ENCODE measurements at places on chromosomes 16 and 17. TPM values are rescaled to one million over a fixed set of nuclear protein-coding genes. Genes with fewer than 3 reads are reported as not detected.

DNA sequence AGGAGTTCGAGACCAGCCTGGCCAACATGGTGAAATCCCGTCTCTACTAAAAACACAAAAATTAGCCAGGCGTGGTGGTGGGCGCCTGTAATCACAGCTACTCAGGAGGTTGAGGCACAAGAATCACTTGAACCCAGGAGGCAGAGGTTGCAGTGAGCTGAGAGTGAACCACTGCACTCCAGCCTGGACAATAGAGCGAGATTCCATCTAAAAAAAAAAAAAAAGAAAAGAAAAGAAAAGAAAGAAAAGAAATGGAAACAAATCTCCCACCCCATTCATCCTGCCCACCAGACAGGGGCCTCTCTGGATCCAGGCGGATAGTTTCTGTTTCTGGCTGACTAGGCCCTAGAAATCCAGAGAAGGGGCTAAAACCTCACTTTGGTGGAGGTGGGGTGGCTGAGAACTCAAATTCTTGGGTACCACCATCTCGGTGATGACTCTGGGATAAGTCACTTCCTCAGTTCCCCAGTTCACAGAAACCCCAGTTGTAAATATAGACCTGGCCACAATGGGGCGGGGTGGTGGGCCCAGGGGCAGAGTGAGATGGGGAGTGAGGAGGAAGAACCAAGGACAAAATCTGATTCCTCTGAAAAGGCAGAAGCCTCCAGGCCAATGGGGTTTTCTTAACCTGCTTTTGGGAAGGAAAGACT, 22.2 kb downstream of the SOCS1 start:
- DNase-seq, result no peak

GRCh38 chr17:72985882-72986720, 106.4 kb downstream of the SLC39A11 start:
- DNase-seq, result peak; percentile 59

SLC38A8 gene
- total RNA-seq, result 0.08 TPM

DNA sequence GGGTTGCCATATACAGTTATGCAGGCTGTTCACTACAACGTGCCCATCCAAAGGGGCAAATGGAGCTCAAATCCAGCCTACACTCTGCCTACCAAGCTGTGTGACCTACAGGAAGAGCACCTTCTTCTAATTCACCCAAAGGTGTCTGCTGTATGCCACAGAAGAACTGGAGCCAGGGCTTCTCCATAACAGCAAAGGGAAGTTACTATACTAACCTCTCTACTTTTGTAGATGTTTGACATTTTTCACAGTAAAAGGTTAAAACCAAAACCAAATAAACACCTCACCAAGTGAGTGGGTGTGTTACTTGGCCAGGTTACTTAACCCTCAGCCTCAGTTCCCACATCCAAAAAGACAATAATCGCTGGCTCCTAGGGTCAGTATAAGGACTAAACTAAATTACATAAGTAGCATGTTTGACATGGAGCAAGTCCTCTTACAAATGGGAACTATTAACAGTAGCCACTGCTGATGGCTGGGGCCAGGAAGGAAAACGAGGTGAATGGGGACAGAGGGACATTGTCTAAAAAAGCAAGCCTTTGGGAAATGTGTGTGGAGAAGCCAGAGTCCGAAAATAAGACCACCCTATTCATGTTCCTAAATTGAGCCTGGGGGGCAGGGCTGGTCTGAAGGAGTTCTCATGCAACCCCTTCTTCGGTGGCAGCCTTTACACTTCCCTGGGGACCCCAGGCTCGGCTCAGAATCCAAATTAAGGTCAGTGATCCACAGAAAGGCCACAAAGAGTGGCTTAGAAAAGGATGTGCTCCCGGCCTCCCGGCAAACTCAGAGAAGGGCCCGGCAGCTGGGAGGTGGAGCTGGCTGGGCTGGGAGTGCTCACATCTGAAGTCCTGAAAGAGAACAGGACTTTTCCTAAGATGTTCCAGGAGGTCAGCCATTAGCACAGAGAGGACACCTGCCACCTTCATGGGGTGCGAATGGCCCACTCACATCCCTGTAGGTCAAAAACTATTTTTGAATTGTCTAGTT, 13.5 kb downstream of the CUEDC1 start:
- DNase-seq, result no peak

DNA sequence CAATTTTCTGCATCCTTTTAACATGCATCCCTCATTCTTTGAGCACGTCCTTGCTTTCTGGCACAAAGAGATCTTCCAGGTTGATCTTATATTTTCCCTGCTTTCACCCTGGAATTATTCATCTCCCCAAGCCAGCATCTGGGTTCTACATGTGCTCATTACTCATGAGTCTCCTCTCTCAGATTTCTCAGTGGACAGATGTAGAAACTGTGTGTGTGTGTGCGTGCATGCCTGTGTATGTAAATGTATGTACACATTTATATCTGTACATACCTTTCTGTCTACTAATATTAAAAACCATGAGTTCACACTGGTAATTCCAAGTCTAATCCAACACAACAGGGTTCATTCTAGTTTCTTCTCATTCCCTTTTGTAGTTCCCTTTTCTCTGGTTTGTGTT, 41.9 kb upstream of the NSRP1 start:
- no peak for DNase-seq

CDH13 gene
- total RNA-seq, result 0.42 TPM

DNA sequence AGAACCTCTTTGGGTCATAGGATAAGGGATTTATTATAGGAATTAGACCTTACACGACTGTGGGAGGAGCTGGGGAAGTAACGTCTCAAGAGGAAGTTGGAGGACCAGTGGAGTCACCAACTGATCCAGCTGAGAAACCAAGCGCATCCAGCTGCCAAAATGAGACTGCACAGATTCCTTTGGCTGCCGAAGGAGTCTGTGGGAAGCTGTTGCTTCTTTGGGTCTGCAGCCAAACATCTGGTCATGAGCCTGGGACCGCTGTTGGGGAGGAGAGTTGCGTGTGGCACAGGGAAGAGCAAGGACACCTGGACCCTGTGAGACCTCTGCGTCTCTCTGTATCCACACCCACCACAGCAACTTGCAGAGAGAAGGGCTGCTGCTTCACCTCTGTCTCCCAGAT, 2.4 kb upstream of the NACA2 start:
- no peak for DNase-seq

GRCh38 chr17:64038331-64039105, 18.1 kb upstream of the ICAM2 start:
- DNase-seq, result no peak

DNA sequence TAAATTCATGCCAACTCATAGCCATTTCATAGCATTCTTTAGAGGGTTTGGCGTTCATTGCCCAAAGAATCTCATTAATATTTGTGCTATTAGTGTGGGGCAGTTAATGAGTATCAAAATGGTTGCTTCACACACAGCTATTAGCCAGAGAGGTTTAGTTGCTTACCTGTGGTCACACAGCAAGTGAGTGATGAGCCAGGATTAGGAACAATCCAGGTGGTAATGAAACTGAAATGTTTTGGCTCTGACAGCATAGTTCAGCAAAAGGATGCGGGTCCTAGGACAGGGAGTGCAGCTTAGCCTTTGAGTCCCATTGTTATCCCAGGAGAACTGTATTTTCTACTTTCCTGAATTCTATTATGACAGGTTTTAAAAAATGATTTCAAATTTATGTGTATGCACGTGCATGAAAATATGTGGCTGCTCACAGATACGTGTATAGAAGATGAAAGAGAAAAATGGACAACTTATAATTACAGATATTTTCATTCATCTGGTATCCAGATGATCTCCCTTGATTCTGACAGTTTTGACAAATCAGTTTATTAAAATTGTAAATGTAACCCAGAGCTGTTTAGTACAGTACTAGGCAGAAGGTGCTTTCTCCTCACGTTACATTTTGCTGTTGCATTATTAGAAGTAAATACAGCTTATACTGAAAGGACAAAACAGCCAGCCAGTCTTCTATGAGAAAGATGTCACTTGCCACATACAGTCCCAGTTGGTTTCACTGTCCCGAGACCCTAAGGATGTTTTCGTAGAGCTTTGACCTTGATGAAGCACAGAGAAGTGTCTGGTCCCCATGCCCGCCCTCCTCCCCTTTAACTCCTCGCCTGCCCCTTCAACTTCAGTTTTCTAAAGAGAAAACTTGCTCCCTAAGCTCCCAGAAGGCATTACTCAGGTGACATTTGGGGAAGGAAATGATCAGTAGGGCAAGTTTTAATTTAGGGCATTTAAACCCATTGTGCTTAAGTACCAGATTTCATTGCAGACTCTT, 99.8 kb upstream of the TBX2 start:
- DNase-seq, result no peak

DNA sequence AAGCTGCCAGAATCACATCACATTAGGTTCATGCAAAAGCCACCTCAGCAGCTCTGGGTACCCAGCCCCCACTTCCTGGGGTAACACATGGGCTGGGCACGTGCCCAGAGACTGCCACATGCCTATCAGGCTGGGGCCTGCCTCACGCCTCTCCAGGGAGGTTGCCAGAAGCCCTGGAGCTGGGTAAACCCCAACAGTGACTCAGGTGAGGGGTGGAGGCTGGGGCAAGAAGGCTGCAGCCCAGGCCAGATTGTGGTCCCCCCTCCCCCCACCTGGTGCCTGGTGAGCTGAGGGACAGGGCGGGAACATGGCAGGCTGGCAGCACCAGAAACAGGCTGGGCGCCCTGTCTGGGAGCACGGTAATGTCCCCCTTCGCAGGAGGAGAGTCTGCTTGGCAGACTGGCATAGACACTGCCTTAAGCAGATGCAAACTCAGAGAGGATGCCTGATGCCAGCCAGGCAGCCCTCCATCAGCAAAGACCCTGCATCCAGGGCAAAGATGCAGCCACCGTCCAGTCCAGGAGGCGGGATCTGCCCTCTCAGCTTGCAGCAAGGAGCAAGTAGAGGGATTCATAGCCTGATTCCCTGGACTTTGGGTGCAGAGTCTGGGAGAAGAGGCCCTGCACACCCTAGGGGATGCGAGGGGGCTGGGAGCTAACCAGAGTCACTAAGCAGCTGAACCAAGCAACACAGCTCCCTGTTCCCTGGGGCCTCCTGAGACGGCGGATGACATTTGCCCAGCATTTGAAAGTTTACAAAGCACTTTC, 28.8 kb downstream of the NGFR start:
- no peak for DNase-seq

DNA sequence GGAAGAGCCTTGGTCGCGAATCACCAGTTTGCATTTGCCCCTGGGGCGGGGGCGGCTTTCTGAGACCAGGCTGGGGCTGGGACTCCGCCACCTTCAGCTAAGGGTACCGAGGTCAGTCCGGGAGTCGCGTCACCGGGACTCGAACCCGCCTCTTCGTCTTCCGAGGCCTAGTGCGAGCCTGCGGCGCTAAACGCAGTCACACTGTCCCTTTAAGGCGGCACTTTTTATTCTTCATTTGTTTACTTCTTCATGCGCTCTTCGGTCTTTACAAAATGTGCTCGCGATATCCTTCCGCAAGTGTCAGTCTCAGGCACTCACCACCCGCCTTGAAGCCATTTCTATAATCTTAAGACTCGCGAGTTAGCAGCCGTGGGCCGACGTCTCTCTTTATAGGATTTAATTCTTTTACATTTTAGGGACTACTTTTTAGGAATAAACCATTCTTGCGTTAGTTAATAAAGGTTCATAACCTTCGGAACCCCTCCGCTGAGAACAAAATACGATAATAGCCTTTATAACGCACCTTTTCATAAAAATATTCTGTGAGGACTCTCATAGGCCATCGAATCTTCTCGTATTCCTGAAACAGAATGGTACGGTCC, 593 bp upstream of the HEXIM1 start:
- DNase-seq, result peak; percentile 86

- DNase-seq, result no peak
These were observed 46.3 kb downstream of the PEMT start for GRCh38 chr17:17545031-17545820.

NPIPA5 gene
- 1.8 TPM for total RNA-seq

GRCh38 chr17:32451879-32452278, 7.6 kb downstream of the PSMD11 start:
- DNase-seq, result no peak

IRX3 gene
- 0.59 TPM for total RNA-seq

- DNase-seq, result no peak
These were observed 151.9 kb upstream of the GSE1 start for GRCh38 chr16:85461022-85461813.

DLG4 gene
- 5.7 TPM for total RNA-seq
